Hindlimb muscle (tissue), 1 donor: ENCODE measurements at places on chromosomes 3 and 15.

DNA sequence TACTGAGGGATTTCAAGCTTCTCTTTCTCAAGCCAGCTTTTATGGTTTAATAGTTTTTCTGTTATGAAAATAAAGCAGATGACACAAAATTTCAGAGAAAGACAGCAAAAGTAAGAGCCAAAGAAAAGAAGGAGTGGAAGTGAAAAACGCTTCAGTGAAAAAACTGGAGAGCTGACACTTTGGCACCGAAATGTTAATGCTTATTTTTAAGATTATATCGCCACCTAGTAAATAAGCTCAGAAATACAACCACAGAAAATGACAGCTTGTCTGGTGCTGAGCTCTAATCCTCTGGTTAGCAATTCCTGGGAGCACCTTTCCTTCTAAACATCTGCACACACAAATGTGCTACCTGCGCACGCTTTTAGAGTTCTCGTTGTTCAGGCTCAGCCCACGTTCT lies 101.6 kb downstream of the ZPLD1 start:
- peak; percentile 27 for DNase-seq

GRCh38 chr15:100713163-100713867 lies 110.9 kb downstream of the ASB7 start:
- DNase-seq: no peak

DNA sequence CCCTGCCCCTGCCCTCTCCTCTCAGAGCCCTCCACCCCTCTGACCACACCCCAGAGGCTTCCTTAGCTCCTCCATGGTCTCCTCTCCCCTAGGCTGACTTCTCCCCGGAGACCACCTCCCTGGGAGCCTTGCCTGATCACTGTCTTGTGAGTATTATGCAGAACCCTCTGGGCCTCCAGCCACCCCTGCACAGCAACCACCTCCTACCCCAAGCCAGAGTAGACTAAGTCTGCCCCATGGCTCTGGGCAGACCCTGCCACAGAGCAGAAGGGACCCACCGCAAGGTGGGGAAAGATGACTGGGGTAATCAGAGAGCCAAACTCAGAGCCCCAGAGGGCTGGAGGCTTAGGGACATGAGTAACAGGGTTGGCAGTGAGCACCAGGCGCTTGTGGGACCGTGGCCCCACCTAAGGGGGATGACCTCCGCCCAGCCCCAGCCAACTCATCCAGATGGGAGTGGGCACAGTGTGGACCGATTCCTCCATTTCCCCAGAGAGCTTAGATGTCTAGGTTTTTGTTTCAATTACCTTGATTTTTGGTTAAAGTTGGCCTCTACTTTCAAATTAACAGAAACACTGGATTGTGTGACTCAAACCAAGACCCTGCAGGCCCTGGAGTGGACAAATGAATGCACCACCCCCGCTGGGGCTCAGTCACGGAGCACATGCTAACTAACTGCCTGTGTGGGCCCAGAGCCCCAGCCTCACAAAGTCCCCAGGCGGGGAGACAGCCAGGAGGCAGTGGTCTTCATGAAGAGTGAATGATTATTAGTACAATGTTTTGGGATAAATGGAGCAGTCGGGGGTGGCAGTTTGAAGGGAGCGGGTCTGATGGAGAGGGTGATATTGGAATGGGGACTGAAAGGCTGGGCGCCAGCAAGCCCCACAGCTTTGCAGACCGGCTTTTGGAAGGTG lies 119.4 kb upstream of the PRR20G start:
- DNase-seq: no peak

DNA sequence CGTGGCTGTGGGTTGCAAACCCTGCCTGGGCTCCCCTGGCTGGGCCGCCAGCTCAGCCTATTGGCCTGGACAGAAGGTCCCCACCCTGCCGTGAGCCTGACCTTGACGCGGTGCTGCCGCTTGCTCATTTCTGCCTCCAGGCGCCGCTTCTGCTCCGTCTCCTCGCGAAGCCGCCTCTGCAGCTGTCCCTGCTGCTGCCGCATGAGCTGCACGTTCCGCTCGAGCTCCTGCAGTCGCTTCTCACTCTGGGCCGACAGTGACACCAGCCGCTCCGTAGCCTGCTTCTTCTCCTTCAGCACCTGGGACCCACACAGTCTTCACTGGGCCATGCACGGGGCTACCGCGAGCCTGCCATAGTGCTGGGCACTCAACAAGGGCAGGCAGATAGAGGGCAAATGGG lies 21.7 kb downstream of the KIF7 start:
- no peak for DNase-seq

DNA sequence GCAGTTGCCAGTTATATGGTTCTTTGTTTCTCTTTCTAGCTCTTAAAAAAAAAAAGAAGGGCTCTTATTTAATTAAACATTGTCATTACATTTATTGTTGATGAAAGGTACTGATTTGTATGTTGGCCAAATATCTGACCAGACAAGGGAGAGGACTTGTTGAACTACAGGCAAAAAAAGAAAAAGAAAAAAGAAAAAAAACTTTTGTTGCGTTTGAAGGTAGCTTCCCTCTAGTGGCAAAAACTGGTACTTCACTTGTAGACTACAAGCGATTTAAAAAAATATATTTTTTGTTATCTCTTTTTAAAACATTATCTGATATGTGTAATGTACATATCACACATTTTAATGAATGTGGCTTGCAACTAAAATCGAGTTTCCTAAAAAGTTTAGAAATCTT lies 280.6 kb downstream of the ROBO2 start:
- DNase-seq: peak; percentile 25

DNA sequence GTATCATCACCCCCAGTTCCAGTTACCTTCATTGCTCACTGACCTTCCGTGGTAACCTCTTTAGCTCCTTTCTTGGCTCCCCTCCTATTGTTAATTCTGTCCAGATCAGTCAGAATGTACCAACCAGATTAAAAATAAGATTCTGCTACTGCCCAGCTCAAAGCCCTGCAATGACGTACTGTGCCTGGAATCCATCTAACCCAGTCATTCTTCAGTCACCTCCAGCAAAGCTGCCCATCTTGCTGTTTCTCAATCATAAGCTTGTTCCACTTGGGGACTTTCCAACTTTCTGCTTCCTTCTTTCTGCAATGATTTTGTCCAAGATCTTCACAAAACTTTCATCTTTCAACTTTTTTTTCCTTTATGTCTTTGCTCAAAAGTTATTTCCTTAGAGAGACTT lies 512.0 kb upstream of the ZNF385D start:
- DNase-seq: no peak

GRCh38 chr3:128481438-128481942 lies 11.5 kb downstream of the GATA2 start:
- DNase-seq: no peak

GRCh38 chr3:138396752-138397410 lies 37.5 kb upstream of the ESYT3 start:
- DNase-seq: no peak
